ENCODE measurements at places on chromosomes 12 and 14.

DNA sequence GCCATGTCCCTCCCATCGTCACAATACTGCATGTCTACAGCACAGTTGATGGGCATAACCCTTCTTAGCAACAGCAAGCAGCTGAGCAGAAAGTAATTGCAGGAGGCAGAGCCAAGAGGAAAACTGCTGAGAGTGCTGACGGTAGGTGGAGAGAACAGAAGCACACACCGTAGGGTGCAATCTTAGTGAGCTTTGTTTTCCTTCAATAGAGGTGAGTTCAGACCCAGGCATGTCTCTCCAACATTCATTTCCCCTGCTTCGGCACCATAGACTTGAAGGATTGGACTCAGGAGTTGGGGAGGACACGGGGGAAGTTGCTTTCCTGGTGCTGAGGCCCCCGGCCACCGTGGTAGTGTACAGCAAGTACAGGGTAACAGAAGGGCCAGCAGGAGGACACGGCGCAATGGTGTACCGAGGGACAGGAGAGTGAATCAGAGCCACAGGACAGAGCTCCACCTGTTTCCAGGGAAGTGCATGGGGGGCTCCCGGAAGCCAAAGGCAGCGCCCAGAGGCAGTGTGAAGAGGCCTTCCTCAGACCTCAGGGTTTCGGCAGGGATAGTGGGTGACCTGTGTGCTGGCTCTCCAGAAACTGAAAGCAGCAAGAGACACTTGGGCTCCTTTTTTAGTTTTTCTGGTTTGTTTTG, 36.3 kb upstream of the SINHCAF start:
- DNase-seq, result no peak

DNA sequence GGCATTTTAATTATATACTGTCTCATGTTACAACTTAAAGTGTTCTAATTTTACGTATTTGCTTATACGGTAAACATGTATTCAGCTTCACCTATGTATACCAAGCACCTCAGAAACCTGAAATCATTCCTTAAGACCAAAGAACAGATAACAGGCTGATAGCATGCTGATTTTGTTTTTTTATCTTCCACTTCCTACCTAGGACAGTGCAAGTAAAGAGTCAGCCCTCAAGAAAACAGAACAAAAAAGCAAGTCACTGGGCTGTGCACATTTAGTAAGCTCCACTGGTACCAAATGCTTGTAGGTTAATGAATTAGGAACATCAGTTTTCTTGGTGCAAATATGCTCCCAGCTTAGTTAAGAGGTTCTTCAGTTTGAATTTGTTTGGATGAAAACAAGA, 611.3 kb downstream of the VRK1 start:
- DNase-seq, result no peak

DNA sequence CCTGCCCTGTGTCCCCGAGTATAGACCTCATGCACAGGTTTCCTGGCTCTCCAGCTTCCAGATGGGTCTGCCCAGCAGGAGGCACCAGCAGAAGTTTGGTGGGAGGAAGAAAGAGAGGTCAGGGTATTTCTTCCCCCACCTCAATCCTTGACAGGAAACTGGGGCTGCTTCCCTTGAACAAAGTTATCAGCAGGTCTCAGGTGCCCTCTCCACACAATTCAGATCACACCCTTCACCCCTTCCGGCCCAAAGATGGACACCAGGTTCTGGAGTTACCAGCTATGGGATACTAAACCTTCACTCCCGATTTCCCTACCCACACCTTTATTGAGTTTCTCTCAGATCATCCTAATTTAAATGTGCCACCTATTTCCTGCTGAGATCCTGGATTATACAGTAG, 1.2 kb downstream of the SART3 start:
- DNase-seq, result no peak

DNA sequence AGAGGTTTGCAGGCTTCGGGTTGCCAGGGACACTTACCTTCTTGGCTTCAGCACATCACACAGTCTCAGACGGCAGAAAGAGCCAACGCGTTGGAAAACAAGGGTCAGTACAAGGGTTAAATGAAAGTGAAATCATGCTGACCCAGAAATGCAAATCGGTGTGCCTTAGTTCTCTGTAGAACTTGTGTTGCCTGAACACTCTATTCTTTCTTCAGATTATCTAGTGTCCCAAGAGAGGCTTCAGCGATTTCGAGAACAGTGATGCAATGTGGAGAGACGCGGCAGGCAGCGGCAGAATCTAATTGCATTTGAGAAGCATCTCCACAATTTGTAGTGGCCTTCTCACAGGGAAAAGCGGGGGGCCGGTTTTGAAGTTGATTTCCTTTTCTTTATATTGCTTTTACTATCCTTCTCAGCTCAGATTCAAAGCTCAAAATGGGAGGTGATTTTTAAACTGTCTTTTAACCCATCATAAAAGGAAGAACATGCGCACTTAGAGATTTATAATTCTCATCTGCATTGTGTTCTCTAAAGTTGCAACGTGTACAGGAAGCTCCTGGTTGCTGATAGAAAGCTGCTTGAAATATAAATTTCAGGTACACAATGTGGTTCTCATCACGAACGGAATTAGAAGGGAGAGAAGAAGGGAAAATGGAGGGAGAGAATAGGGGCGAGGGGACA, 67.8 kb upstream of the EGLN3 start:
- DNase-seq, result no peak

- DNase-seq, result peak; percentile 4
Measured at GRCh38 chr12:131114942-131115584, 161.4 kb downstream of the ADGRD1 start.

DNA sequence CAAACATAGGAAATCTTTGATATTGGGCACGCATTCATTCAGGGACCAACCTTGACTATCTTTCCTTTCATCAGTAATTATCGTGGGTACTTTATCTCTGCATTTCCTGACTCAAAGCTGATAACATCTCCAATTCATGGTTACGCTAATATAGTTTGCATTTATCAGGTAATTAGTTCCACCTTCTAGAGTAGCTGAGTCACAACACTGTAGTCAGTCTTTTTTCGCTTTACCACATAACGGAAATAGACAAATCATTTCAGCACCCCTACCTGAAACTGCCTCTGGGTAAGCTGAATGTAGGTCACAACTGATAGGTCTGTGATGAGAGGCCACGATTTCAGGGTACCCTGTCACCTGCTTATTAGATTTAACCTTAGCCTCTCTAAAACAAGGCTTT, 36.7 kb upstream of the IL22 start:
- DNase-seq, result no peak

GRCh38 chr14:67426161-67426560, 14.2 kb upstream of the PLEK2 start:
- no peak for DNase-seq

DNA sequence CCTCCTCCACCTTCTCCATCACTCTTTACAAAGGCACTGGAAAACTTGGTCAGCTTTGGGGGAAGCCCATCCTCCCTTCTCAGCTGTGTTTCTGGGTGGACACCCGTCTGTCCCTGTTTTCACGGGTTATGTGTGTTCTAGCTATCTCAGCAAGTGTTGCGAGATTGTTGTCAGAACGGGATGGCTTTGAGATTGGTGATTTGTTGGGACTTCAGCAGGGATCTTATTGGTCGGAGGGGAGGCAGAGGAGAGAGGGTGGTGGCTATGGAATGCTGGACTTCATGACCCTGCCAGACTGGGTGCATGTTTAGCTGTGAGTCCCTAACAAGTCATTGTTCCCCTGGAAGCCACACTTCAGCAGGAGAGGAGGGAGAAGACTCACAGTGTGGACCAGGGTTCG, 2.1 kb downstream of the USP5 start:
- no peak for DNase-seq

DNA sequence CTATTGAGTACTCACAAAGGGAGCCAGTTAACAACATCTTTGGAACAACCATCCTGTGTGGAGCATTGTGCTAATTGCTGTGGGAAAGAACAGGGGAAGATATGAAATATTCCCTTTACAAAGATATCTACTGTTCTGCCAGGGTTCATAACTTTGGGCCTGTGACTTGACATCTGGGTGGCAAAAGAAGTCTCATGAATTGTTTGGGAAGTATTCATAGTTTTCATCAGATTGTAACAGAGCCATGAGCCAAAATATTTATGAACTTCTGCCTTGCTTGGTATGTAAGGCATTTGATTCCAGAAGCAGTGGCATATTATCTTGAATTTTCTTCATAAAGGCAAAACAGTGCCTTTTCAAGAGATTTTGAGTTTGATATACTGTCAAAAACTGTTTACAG, 816.2 kb downstream of the DIO2 start:
- DNase-seq, result peak; percentile 86

DNA sequence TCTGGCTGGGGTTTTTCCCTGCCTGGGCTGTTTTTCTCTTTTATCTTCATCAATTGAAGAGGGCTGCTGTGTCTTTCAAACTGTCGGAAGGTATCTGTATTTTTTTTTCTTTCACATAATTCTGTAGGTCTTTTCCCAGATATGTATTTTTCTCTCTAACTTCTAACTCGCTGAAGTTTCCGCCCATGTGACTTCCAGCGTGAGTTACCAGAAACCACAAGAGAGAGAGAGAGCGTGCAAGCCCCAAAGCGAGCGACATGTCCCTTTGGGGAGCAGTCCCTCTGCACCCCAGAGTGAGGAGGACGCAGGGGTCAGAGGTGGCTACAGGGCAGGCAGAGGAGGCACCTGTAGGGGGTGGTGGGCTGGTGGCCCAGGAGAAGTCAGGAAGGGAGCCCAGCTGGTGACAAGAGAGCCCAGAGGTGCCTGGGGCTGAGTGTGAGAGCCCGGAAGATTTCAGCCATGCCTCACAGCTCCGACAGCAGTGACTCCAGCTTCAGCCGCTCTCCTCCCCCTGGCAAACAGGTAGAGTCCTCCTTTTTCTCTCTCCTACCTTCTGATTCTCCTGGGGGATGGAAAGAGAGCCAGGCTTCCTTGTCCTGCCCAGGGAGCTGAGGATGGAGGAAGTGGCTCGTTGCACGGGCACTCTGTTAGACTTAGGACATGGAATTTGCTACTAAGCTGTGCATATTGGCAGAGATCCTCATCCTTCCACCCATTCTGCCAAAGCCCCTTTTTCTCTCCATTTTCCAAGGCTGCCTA, at the start of gene BATF:
BATF (plus strand) TSS at position 246 of the 759 bp plus-strand sequence; CDS start at position 460, 214 bp downstream.
- no peak for DNase-seq

GRCh38 chr12:102067574-102068258, 5.9 kb upstream of the WASHC3 start:
- DNase-seq, result peak; percentile 26

DNA sequence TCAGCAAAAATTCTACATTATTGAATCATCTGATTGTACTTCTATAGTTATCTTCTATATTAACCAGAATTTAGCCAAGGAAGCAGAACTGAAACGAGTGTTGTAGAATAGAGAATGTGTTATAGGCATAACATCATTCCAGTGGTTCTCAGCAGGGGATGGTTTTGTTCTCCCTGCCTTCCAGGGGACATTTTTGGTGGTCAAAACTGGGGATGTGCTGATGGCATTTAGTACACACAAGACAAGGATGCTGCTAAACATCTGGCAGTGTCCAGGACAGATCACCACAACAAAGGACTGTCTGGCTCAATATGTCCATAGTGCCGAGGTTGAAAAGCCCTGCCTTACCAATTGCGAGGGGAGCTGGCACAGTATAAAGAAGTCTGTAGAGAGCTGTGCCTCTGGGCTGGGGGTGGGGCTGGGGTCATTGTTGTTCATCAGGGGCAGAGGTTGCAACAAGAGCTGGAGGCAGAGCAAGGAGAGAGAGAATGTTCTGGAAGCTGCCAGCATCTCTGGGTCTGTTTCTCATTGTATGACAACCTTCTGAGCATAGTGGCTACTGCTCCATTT, 1472.8 kb downstream of the AACS start:
- DNase-seq, result no peak

- DNase-seq, result no peak
Measured at GRCh38 chr14:57957441-57957840, 91.5 kb upstream of the SLC35F4 start.

DNA sequence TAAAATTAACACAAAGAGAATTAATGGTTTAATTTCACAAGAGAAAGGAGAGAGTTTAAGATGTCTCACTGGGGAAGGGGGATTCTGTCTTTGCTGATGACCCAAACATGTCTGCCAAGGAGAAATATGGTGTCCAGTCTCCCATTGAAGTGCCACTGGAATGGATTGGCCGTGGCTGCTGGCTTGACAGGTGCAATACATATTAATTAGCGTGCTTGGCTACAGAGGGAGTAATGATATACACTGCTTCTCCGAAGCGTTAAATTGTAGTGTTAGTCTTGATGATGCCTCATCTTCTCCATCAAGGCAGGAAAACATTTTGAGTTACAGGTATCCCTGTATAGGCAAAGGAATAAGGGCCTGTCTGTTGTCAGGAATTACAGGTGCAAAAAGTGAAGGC, 393.4 kb upstream of the TMPO start:
- no peak for DNase-seq

- DNase-seq, result no peak
Measured at GRCh38 chr12:94309373-94309772, 150.3 kb downstream of the CEP83 start.

GRCh38 chr14:36658123-36659009, 3.3 kb upstream of the PAX9 start:
- no peak for DNase-seq

DNA sequence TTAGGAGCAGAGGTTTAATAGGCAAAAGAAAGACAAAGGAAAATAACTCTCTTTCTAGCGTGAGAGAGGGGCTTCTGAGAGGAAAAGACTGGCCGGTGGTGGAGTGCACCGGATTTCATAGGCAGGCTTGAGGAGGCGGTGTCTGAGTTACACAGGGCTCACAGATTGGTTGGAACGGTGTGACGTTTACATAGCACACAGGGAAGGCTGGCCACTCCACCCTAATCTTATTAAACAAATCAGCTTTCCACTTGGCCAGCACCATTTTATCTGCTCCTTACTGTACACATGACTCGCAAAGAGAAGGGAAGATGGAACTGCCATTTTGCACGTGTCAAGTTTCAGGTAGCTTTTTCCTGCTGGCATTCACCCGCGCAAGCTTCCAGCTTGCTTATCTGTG, 587.7 kb downstream of the RPL10L start:
- DNase-seq, result no peak

GRCh38 chr12:71752891-71753290, 1.8 kb upstream of the RAB21 start:
- no peak for DNase-seq

DNA sequence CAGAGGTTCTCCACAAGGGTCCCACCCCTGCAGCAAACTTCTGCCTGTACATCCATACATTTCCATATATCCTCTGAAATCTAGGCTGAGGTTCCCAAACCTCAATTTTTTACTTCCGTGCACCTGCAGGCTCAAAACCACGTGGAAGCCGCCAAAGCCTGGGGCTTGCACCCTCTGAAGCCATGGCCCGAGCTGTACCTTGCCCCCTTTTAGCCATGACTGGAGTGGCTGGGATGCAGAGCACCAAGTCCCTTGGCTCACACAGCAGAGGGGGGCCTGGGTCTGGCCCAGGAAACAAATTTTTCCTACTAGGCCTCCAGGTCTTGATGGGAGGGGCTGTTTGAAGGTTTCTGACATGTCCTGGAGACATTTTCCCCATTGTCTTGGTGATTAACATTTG, 84.4 kb downstream of the FSCB start:
- no peak for DNase-seq
